ENCODE measurements at places on chromosomes 16 and 17. TPM values are rescaled to one million over a fixed set of nuclear protein-coding genes. Genes with fewer than 3 reads are reported as not detected.

Gene PPY
- total RNA-seq = not detected

Gene YBX2
- 2.7 TPM for total RNA-seq

DNA sequence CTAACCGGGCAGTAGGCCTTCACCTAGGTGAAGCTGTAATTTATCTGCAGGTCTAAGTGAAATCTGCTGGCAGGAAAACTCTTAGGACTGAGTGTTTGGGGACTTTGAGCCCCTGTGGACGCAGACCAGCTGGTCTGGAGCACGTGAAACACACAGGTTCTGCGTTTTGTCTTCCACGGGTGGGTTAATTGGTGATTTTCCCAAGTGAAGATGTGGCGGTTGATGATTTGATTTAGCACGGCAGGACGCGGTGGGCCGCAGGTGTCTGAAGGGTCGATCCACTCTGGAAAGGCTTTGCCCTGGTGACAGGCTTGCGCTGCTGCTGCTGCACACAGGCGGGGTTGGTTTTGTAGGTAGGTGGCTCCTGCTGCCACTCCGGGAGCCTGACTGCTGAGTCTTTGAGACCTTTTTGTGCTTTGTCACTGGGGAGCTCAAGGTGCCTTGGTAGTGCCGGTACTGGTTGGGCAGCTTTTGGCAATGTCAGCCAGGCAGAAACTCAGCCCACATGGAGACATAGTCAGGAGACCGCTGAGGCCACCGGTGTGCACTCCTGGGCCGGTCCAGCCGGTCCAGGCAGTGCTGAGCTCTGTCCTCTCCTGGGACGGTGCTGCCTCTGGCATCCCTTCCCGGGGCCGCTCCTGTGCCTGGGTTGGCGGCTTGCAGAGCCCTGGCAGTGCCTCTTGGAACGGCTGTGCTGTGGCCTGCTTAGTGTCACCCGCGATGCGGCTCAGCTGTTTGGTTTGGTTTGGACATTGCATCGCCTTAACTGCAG, 2.3 kb downstream of the BAIAP2 start:
- no peak for DNase-seq

GRCh38 chr17:79211061-79211770, 136.6 kb downstream of the ENGASE start:
- DNase-seq = no peak

DNA sequence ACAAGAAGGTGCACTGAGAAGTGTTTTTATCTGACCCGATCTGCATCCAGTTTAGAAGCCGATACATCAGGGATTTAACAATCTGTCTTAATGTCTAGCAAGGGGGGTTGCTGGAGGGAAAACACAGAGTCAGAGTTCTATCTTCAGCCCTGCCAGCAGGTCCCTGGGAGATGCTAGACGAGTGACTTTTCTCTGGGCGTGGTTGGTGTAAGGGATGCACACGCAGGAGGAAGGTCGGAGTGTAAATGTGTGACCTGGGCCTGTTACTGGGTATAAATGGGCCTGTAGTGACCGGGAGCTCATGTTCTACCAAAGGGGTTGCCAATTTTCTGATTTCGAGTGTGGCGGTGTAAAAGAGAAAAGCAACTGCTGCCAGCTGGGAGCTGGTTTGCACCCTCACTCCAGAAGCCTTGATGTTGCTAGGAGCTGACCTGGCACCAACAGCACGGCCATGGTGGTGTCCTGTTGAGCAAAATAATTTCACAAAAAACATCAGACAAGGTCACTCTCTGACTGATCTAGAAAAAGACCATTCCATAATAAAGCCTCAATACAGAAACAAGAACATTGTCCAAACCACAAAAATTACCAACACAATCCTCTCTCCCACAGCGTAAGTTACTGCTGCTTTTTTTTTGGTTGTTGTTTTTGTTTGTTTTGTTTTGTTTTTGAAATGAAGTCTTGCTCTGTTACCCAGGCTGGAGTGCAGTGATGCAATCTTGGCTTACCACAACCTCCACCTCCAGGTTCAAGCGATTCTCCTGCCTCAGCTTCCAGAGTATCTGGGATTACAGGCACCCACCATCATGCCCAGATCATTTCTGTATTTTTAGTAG, 1.3 kb upstream of the KCTD13 start:
- DNase-seq = no peak

- DNase-seq = no peak
Measured at GRCh38 chr17:75712446-75712845, 8.8 kb upstream of the ITGB4 start.

GRCh38 chr17:73490851-73491250, 153.4 kb downstream of the SDK2 start:
- no peak for DNase-seq

DNA sequence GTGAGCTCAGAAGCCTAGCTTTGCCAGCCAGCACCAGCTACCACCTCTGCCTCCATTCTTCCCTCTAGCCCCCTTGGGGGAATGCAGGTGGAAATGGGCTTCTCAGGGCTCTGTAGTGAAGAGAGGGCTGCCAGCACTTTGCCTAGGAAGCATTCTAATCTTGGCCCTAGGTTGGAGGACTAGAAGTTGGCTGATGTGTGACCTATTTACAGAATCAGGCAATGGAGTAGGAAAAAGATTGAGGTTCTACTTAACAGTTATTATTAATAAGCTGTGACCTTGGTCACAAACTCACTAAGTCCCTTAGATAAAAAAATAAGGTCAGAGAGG, 19.9 kb downstream of the DHX38 start:
- no peak for DNase-seq

DNA sequence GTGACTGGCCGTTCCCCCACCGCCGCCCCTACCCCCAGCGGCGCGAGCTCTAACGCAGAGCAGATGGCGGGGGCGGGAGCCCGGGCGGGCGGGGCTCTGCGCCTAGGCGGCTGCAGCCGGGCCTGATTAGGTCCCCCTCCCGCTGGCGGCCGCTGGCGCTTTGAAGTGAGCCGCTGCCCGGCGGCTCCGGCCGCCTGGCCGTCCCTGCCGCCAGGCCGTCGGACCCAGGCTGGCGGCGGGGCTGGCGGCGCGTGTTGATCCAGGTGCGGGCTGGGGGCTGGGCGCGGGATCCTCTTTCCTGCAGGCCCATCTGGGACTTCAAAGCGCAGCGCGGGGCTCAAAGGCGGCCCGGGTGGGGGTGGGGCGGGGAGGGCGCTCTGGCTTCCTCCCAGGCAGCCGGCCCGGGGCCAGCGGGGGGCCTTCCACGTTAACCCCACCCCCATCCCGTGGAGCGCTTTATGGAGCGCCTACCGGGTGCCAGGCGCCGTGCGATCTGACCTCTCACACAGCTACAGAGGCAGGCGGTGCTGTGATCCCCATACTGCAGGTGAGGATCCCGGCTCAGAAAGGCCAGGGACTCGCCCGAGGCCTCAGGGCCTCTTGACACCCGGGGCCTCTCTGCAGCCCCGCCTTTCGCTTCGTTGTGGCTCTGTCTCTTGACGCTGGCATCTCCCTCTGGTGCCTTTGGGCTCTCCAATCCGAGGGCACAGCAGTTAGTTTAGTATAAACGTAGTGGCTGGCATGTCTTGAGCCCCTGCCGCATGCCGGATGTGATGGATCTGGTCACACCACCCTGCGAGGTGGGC, 80.0 kb upstream of the NKD1 start:
- DNase-seq = no peak

DNA sequence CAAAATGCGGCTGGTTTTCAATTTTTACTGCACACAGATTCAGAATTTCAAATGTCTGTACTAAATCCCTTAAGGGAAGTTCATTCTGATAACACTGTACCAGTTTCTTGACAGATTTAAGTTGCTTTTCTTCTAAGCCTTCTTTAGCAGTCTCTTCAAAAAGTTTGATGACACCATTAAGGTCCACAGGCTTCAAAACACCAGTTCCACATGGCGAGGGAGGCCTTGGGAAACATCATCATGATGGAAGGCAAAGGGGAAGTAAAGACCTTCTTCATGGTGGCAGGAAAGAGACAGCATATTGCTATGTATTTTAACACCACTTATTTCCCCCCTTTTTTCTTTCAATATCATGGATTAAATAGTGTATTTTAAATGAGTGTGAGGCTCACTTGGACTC, 24.5 kb downstream of the NLRC5 start:
- DNase-seq = no peak

DNA sequence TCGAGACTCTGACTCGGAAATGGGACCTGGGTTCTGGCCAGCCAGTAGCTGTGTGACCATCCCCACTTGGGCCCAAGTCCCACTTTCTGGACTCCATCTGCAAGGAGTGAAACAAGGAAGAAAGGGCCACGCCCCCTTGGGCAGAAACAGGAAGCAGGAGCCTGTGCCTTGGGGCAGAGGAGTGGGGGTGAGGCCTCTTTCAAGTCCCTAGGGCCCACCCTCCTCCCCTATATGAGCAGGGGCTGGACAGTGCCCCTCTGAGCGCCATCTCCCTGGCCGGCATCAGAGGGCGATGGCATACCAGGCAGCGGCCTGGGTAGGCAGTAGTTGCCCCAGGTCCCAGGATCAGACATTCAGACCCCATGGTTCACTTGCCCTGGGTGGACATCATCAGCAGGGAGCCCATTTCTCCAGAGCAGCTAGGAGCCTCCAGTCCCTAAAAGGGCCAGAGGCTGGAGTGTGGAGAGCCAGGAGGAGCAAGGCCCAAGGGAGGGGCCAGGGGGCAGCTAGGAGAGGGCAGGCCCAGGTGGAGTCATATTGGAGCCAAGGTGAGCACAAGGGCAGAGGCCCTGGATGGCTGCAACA, 7.1 kb downstream of the BCAR1 start:
- no peak for DNase-seq

Measured in occipital lobe (tissue), 3 donors.